ENCODE measurements at places on chromosomes 4 and X. TPM values are rescaled to one million over a fixed set of nuclear protein-coding genes. Genes with fewer than 3 reads are reported as not detected.

The NUP54 gene
- total RNA-seq: 56.6 TPM

The KLHL8 gene
- total RNA-seq: 5.0 TPM

- DNase-seq: no peak
Measured at GRCh38 chr4:150641612-150642011, 59.7 kb downstream of the MAB21L2 start.

GRCh38 chr4:25984796-25985195 is 70.8 kb downstream of the SMIM20 start:
- DNase-seq: no peak
